Umbilical cord (tissue), 2 donors: ENCODE measurements at places on chromosomes 12 and 14.

DNA sequence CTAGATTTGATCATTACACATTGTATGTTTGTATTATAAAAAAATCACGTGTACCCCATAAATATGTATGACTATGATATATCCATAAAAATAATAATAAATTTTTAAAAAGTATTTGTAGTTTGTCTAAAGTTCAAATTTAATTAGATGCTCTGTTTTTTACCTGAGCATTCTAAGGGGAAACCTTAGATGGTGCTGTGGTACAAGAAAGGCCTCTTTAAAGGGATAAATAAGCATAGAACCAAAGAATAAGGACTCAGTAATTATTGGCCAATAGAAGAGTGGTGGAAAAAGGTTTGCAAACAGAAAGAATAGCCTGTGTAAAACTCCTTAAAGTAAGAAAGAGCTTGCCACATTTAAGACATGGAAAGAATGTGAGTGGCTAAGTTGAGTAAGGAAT is 580.1 kb upstream of the SEL1L start:
- DNase-seq = no peak

- no peak for DNase-seq
These were observed 90.1 kb downstream of the PTPRR start for GRCh38 chr12:70830221-70831061.

DNA sequence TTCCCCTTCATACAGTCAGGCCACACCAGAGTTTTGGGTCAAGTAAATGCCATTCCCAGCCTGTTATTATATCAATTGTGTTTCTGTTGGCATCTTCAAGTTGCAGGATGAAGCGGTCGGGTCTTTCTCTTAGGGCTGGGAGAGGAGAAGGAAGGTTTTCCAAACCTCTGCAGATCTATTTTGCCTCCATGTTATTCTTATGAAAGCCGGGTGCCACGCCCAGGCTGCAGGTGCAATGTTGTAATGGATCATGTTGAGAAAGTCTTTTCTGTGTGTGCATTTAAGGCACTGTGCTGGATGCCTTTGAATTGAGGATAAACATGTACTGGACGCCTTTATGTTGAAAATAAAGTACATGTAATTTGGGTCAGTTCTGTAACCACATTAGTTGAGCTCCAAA is 164.4 kb upstream of the HIF1A start:
- no peak for DNase-seq

GRCh38 chr14:70881549-70882177 is 25.6 kb upstream of the PCNX1 start:
- no peak for DNase-seq

GRCh38 chr14:78278464-78279250 is 108.5 kb downstream of the NRXN3 start:
- no peak for DNase-seq

DNA sequence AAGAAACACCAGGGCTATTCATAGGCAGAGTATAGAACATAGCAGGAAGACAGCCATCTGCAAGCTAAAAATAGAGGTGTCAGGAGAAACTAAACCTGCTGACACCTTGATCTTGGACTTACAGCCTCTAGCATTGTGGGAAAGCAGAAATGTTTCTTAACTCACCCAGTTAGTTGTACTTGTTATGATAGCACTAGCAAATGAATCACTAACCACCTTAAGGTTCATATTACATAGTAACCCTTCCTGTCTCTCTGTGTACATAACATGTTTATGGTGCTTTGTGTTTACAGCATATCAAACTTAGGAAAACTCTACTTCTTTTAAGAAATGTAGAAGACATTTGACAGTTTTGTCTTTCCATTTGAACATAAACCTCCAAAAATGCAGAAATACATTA is 1031.3 kb downstream of the FSCB start:
- no peak for DNase-seq

DNA sequence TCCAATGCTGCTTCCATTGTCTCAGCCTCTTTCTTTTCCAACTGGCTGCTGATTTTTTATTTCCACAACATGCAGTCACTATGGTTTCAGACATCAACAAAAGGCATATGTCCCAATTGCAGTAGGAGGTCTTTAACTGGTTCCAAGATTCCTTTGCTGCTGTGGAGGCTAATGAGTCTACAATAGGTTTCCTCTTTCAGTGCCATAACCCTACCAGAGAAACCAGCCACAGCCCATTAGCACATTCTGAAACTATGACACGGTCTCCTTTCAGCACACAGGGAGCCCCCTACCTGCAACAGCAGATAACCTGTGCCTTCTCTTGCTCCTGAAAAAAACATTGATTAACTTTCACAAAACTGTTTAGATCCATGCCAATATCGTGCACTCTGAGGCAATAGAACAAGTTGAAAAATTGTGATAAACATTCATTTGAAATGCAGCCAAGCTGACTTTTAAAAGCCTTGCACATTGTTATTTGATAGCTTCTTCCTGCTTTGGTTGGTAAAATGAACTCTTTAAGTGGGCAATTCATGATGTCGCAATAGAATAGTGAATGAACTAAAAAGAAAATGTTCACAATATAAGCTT is 32.4 kb downstream of the PLEKHG7 start:
- peak; percentile 37 for DNase-seq

DNA sequence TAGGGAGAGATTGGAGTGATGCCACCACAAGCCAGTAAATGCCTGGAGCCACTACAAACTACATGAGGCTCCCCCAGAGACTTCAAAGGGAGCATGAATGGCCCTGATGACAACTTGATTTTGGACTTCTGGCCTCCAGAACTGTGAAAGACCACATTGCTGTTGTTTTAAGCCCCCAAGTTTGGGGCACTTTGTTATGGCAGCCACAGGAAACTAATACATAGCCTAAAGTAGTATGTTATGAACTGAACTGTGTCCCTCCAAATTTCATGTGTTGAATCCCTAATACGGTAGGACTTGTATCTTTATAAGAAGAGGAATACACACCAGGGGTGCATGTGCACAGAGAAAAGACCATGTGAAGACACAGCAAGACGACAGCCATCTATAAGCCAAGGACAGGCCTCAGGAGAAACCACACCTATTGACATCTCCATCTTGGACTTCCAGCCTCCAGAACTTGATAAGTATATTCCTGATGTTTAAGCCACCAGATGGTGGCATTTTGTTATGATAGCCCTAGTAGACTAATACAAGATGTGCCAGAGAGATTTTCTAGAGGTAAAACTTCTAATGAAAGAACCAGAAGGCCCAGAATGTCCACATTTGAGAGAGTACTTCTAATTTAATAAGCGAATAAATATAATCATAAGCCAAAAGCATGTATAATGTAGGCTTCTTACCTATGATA is 127.1 kb upstream of the BMP4 start:
- DNase-seq = no peak

DNA sequence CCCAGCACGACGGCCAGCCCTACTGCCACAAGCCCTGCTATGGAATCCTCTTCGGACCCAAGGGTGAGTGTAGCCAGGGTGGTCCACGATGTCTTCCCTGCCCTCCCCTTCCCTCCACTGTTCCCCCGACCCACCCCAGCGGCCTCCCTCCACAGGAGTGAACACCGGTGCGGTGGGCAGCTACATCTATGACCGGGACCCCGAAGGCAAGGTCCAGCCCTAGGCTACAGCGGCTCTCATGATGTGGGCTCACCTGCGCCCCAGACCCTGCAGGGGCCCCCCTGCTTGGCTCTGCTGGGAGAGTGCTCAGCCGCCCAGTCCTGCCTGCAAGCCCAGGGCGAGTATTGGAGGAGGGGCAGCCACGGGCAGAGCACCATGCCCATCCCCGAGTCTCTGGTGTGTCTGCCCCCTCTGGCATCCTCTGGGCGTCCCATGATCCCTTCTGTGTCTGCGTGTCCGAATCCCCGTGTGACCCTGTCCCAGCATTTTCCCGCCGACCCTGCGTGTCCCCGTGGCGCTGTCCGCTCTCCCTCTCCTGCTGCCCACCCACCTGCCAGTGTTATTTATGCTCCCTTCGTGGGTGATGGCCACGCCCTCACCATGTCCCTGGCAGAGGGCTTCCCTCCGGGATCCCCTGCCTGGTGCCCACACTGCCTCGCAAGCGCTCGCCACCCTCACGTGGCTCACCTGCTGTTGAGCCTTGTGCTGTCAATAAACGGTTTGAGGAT is 5.0 kb downstream of the CRIP2 start:
- no peak for DNase-seq

DNA sequence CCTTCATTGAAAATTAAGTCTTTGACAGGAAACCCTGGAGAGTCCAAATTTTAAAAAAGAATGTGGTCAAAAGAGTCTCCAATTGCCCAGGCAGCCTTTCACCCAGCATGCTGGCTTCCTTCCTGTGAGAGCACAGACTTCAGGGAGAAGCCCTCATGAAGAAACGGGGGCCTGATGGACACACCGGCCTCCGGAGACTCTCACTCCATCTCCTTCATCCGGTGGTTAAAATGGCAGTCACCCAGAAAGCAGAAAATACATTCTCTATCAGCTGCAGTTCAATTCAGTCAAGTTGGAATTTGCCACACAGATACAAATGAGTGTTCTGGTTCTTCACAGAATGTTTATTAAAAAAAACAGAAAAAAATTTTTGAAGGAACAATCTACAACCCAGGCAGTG is 56.5 kb downstream of the CPM start:
- DNase-seq = no peak

- no peak for DNase-seq
These were observed 16.1 kb upstream of the IFNG start for GRCh38 chr12:68175557-68176061.

- no peak for DNase-seq
These were observed 42.1 kb downstream of the NOC4L start for GRCh38 chr12:132186208-132186856.

- no peak for DNase-seq
These were observed 136.6 kb downstream of the LMNTD1 start for GRCh38 chr12:25416516-25416915.

GRCh38 chr14:92519246-92520101 is 5.9 kb downstream of the RIN3 start:
- no peak for DNase-seq

GRCh38 chr12:51797301-51797700 is 51.2 kb downstream of the FIGNL2 start:
- no peak for DNase-seq

GRCh38 chr12:1832801-1833595 is 12.6 kb downstream of the LRTM2 start:
- no peak for DNase-seq

DNA sequence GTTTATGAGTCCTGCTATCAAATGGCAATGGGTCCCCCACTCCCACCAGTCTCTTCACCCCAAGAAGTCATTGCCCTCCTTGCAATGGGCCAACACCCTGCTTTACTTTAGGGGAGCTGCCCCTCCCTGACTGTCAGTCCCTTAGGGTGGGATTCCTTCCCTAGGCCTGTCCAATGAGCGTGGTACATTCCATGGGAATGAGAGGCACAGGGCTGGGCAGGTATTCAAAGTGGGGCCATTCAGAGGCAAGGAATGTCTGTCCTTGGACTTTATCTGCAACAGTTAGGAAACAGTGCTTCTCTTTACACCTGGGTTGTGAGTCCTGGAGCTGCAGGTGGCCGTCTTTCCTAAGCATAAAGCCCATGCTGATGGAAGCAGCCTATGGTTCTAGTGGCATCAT is 40.8 kb downstream of the TMEM132C start:
- DNase-seq = no peak

DNA sequence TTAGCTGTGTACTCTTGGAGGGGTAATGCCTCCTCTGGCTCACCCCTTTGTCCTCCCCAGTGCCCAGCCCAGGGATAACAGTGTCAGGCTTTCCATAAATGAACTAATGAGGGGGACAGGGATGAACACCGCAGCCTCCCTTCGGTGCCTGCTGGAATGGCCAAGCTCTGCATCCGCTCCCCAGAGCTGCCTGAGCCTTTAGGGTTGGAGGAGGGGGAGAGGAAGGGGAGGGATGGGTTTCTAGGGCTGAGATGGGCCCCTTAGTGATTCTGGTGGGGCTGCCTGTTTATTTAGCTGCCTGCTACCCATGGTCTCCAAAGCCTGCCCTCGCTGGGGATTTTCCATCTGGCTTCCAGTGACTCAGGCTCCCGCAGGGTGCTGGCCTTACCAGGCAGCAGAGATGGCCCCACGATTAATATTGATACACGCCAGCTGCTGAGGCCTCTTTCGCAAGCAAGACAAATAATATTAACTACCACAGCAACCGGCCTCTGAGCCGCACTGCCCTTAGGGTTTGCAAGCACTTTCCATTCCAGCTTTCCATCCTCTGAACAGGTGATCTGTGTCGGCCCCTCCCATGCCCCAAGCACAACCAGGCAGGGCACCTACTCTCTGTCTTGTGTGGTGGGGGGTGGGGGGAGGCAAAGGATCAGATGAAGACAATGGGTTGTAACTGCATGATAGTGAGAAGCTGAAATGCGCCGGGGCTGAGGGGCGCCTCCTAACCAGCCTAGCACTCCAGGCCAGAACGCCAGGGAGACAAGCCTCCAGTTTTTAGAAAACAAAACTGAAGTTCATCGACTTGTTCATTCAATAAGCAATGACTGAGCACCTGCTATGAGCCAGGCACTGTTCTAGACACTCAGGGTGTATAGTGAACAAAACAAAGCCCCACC is 56.7 kb downstream of the C14orf132 start:
- DNase-seq = peak; percentile 92

GRCh38 chr14:105093431-105094192 is 28.4 kb upstream of the GPR132 start:
- DNase-seq = peak; percentile 91

DNA sequence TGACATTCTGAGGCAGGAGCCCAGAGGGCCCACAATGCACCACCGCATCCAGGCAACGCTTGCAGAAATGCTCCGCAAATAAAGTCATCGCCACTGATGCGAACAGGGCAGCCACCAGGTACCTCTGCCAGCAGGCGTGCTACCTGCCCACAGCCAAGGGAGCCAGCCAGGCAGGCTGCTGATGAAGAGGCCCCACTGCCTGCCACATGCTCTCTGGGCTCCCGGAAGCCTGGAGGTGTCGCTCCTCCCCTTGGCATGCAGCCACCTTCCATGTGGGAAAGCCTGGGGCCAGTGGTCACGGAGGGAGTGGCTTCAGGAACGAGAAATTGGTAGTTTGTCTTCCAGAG is 14.7 kb downstream of the GPR132 start:
- DNase-seq = no peak

DNA sequence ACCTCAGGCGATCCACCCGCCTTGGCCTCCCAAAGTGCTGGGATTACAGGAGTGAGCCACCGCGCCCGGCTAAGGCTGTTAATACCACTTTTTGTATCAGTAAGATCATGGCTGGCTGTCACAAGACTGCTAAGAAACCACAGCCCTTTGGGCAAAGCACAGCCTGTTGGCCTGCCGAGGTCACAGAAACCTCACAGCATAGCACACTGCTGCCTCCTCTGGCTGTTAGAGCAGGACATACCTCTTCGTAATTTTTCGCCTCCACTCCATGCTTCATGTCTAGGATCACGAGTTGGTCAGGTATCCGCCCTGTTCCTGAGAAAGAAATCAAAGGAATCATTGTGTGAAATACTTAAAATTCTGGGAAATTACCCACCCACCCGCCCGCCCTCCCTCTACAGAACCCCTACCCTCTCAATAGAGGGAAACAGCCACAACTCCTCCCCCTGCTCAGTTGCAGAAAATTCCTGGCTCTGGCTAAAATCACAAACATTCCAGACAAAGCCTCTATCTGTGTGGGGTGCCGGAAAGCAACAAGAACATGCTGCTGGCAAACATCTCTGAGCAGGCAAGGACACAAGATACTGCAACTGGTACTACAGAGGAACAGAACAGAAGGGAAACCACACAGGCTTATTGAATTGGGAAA is 20.7 kb upstream of the NEK9 start:
- peak; percentile 95 for DNase-seq

GRCh38 chr14:45705940-45706534 is 453.0 kb upstream of the MIS18BP1 start:
- DNase-seq = no peak
